ENCODE measurements at places on chromosomes 3 and 15. TPM values are rescaled to one million over a fixed set of nuclear protein-coding genes. Genes with fewer than 3 reads are reported as not detected.
A peak's percentile ranks its signal among the peaks of the same experiment; 100 is the strongest.

DNA sequence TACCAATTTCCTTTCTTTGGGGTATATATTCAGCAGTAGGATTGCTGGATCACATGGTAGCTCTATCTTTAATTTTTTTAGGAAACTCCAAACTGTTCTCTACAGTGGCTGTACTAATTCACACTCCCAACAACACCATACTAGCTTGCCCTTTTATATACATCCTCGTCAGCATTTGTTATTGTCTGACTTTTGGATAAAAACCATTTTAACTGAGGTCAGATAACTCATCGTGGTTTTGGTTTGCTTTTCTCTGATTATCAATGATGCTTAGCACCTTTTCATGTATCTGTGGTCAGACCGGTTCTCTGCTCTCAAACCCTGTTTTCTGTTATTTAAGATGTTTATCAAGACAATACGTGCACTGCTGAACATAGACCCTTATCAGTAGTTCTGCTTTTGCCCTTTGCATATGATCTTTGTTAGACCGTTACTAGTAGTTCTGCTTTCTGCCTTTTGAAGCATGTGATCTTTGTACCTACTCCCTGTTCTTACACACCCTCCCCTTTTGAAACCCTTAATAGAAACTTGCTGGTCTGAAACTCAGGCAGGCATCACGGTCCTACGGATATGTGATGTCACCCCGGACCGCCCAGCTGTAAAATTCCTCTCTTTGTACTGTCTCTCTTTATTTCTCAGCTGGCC is 474.3 kb downstream of the RSL24D1 start:
- DNase-seq: no peak

DNA sequence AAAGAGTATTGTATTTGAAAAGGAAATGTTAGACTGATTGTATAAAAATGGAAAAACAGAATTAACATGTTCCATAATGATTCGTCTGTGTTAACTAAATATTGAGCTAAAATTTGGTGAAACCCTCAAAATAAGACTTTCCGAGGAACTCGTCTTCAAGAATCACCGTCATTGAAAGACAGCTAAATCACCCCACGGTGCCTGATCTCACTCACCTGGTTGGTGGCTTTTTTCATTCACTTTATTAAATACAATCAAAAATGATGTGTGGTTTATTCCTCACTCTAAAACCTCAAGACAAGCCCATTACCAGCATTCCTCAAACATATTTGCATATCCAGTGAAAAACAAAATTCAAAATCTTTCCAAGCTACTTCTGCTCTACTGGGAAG is 153.9 kb downstream of the FOXP1 start:
- DNase-seq: no peak

DNA sequence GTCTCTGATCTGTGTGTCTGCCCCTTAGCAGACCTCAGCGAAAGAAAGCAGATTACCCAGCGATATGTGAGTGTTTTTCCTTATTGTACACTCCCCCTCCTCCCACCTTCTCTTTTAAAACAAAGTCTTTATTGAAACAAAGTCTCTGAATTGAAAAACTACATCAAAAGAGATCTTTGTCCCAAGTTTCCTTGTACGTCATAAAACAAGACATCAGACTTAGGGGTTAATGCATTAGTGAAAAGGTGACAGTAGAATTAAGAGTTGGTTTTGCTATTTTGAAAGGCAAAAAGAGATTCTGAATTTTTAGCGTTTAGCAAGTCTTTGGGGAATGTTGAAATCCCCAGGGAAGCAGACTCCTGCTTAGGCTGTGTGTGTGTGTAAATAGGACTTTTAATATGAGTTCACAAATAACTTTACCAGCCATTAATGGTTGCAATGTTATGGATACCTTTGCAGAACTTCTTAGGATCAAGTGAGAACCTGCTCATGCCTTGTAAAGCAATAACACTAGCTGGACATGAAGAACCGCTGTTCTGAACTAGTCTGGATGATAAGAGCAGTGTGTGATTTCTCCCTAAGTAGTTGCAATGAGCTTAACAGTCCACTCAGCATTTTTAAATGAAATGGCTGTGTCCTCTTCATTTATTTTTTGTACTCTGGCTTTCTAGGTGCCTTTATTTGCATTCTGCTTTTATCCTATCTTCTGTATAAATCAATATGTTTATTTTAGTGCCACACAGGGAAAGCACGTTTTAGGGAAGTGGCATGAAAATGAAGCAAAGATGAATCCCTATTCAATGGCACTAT is 136.6 kb downstream of the MCTP2 start:
- DNase-seq: no peak

DNA sequence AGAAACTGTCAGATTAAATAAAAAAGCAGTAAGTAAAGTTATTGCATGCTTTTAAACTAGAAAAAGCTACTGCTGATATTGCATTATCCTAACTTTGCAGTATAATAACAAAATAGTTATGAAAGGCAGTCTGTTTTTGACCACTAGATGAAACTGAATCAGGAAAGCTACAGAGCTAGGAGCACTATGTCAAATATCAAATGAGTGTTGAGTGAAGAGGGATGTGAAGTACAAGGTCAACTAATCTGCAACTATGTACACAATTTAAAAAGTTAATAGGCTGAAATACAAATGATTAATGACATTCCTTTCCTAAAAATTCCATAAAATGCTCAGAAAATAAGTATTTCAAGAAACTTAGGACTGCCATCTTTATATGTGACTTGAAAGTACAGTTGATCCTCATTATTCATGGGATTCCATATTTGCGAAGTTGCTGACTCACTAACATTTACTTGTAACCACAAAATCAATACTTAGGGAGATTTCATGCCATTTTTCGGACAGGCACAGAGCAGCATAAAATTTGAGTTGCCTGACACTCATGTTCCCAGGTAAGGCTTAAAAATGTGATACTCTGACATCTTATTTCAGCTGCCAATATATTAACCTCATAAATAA is 34.5 kb downstream of the SLC4A7 start:
- no peak for DNase-seq

GRCh38 chr3:183275418-183275817 is 22.4 kb downstream of the B3GNT5 start:
- DNase-seq: peak; percentile 42

GRCh38 chr15:69161079-69161877 is 843 bp downstream of the GLCE start:
- DNase-seq: peak; percentile 75

DNA sequence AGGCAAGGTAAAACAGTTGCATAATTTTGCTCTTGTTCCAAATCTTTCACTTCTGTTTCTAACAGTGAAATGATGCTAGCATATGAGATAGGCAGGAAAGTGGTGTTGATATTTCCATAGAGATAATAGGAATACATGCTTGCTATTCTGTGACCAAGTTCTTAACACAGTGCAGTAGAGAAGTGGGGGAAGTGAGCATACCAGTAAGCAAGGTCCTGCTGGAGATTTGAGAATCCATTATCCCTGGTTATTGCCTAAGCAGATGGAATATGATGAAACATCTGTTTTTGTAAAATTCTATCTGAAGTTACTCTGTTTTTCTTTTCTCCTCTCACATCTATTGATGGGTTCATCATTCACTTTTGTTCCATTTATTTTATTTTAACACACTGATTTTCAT is 28.7 kb downstream of the USP8 start:
- no peak for DNase-seq

DNA sequence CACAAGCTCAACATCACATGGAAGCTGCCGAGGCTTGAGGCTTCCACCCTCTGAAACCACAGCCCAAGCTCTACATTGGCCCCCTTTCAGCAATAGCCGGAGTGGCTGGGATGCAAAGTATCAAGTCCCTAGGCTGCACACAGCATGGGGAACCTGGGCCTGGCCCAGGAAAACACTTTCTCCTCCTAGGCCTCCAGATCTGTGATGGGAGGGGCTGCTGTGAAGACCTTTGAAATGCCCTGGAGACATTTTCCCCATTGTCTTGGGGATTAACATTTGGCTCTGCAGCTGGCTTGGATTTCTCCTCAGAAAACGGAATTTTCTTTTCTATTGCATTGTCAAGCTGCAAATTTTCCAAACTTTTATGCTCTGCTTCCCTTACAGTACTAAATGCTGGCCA is 18.2 kb downstream of the HRG start:
- no peak for DNase-seq

- no peak for DNase-seq
These were observed 198.5 kb upstream of the MRPL3 start for GRCh38 chr3:131701153-131701770.

DNA sequence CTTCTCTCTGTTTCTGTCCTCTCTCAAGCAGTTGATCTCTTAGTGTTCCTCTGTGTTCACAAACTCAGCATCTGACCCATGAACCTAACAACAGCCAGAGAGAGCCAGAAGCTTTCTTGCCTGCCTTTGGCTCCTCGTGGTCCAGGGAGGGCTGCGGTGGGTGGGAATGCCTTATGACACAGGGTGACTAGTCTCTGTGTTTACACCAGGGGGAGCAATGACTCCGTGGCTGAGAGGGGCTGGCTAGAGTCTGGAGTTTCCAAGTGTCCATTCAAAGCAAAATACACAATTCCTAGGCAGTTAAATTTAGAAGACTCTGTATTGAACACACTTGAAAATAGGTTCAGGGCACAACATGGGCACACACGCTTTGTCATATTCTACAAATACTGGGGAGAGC is 370.0 kb upstream of the FRG2C start:
- DNase-seq: peak; percentile 44

DNA sequence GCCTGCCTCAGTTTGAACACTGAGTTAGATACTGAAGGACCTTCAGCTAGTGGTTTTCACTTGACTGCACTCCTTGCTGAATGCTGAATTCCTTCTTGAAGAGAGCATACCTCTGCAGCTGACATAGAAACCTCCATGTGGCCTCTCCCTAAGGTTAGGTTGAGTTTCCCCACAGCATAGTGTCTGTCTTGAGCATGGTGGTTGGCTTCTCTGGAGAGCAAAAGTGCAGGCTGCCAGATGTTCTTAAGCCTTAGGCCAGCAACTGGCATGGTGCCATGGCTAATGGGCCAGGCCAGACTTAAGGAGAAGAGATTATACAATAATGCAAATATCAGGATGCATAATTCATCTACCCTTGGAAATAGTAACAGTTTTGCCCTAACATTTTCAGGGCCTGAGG is 545.6 kb upstream of the ZNF385D start:
- DNase-seq: no peak

DNA sequence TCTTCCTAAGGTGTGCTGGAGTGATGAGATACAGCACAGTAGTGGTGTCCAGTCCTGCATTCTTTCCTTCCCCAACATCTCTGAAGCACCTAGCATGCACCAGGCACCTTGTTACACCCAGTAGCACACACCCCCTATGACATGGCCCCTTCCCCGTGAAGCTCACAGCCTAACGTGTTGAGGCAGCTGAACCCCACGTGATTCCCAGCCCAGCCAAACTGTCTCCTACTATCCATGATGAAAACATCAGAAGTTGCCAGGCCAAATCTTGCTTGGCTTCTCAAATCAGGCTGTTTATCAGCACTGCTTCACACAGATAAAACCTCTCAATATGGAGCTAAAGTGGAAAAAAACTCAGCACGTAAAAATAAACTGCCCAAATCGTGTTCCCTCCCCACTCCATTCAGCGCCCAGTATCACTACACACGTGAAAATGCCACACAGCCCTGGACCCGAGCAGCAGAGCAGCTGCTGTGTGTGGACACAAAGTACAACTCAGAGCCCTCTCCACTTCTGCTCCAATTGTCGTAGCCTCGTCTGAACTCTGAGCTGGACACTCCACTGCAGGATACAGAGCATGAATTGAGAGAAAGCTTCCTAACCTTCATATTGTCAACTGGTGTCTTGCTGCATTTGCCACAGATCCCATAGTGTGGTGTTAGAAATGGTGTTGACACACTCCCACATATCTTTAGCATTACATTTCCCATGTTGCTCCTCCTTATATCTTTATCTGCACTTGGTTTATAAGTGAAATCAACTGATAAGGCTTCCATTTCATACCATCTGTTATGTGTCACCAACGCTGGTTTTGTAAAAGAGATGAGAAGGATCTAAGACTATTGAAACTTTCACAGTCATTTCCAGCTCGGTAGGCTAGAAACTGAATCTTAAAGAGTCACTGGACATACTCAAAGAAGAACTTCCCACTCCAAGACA is 279.8 kb downstream of the RORA start:
- DNase-seq: no peak

DNA sequence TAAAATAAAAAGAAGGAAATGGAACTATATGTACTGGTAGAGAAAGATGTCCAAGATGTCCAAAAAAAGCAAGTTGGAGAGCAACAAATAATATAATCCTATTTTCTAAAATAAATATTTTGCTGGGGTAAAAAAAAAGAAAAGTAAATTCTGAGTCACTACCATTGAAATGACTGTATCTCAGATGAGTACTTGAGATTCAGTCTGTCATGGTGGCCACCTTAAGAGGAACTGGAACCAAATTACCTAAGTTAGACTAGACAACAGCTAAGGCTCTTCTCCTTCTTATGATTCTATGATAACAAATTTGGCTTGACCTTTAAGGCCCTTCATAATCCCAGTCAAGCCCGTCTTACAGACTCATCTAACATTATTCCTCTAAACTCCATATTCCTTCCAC is 270.6 kb upstream of the HES1 start:
- DNase-seq: no peak

GRCh38 chr3:61980041-61980440 is 393.3 kb downstream of the FEZF2 start:
- no peak for DNase-seq

DNA sequence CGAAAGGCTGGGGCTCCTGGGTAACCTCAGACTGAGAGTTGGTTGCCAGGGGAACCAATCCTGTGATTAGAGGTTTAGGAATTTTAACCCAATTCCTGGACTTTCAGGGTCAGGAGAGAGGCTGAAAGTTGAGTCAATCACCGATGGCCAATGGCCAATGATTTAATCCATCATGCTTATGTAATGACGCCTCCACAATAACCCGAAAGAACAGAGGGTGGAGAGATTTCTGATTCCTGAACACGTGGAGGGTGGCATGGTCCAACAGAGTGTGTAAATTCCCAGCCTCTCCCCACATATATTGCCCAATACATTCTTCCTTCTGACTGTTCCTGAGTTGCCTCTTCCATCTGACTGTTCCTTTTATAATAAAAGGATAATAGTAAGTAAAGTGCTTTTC is 137.2 kb upstream of the CBLB start:
- peak; percentile 86 for DNase-seq

The FBN1 gene
- 12.3 TPM for polyA plus RNA-seq

The SERF2 gene
- 5,418 TPM for polyA plus RNA-seq

The P2RY12 gene
- polyA plus RNA-seq: 0.56 TPM

The HERC2 gene
- 24.9 TPM for polyA plus RNA-seq

The MCTP2 gene
- polyA plus RNA-seq: 4.7 TPM

The GOLGA8Q gene
- 0.13 TPM for polyA plus RNA-seq

The SHC4 gene
- polyA plus RNA-seq: 1.4 TPM

The TWF2 gene
- 28.2 TPM for polyA plus RNA-seq
